Vagina (tissue), 2 donors: ENCODE measurements at places on chromosomes 2 and 18.

GRCh38 chr2:62604336-62604735, 98.3 kb upstream of the TMEM17 start:
- H3K27ac ChIP-seq, result no peak overlapping the region
- no peaks in the 10 kb centered on the region for H3K4me1 ChIP-seq
- no peaks in the 10 kb centered on the region for H3K27me3 ChIP-seq
- no peaks in the 10 kb centered on the region for H3K36me3 ChIP-seq

DNA sequence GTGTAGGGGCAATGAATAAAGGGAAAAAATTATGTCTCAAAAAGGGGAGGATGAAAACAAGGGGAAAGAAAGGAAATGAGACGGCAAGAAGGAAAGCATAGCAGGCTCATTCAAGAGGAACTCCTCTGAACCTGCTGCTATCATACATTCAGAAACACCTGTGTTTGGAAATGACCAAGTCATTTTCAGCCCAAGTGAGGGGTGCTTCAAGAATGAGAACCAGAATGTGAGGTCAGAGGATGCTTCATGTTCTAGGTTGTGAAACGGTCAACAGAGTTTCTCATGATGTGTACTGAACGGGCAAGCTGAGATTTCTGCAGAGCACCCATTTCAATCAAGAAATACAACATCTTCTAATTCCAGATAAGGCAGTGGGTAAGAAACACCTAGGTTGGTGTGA, 1367.2 kb upstream of the CELF4 start:
- H3K36me3 ChIP-seq, result no peaks in the 10 kb centered on the region
- DNase-seq, result no peak
- H3K27me3 ChIP-seq, result no peaks in the 10 kb centered on the region

GRCh38 chr2:201353116-201353515, 4.0 kb downstream of the FLACC1 start:
- H3K27me3 ChIP-seq, result no peaks in the 10 kb centered on the region
- H3K36me3 ChIP-seq, result no peaks in the 10 kb centered on the region
- no peak overlapping the region for H3K4me3 ChIP-seq
- H3K27ac ChIP-seq, result no peak overlapping the region
- H3K4me1 ChIP-seq, result no peaks in the 10 kb centered on the region

DNA sequence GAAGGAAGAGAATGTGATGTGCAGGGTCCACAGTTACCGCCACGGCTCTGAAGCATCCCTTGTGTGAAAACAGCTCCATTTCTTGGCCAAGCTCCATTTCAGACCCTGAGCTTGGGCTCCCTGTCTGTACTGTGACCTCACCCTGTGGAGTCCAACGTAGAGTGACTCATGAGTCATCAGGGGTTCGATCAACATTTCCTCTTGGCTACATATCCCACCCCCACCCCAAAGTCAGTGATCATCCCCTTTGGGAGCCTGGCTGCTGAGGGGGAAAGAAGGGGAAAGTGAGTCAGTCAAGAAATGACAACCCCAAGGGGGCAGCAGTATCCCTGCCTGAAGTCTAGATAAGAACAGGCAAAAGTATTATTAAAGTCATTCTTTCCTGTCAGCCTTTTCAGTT, 62.2 kb downstream of the PAPOLG start:
- DNase-seq, result no peak
- no peaks in the 10 kb centered on the region for H3K4me1 ChIP-seq
- no peak overlapping the region for H3K4me3 ChIP-seq

GRCh38 chr2:66840321-66841002, 405.5 kb downstream of the MEIS1 start:
- DNase-seq, result no peak
- no peak overlapping the region for H3K4me3 ChIP-seq
- no peaks in the 10 kb centered on the region for H3K27me3 ChIP-seq
- H3K36me3 ChIP-seq, result no peaks in the 10 kb centered on the region
- peaks cover 11% of the 10 kb centered on the region for H3K4me1 ChIP-seq

DNA sequence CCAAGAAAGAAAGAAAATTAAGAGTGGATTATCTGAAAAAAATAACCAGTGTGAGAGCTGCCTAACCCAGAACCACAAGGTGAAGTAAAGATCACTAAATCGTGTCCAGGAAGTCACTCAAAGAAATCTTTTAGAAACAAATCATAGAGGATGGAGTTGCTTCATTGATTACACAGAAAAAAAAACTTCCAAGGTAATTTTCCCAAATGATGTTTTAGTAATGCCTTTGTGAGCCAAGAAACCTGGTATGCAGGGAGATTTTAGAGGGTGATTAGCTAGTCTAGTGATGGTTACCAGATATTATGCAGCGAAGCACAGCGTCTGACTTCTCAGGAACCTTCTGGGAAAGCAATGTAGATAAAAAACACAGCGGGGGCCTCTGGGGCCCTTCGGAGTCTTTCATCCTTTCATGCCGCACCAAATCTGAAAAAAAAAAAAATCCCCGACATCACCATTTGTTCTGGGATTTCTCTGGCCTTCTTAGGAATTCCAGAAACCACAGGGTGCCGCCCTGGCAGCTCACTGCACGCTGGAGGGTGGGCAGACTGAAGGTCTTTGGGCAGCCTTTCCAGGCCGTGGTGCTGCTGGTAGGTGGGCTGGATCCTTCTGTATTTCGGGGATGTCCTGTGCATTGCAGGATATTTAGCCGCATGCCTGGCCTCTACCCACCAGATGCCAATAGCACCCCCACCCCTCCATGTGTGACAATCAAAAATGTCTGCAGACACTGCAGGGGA, 17.3 kb downstream of the ALPK2 start:
- no peaks in the 10 kb centered on the region for H3K36me3 ChIP-seq
- no peaks in the 10 kb centered on the region for H3K4me1 ChIP-seq
- H3K27me3 ChIP-seq, result no peaks in the 10 kb centered on the region
- no peak for DNase-seq
- no peak overlapping the region for H3K27ac ChIP-seq
